ENCODE measurements at places on chromosomes 3 and 15.
A peak's percentile ranks its signal among the peaks of the same experiment; 100 is the strongest.

DNA sequence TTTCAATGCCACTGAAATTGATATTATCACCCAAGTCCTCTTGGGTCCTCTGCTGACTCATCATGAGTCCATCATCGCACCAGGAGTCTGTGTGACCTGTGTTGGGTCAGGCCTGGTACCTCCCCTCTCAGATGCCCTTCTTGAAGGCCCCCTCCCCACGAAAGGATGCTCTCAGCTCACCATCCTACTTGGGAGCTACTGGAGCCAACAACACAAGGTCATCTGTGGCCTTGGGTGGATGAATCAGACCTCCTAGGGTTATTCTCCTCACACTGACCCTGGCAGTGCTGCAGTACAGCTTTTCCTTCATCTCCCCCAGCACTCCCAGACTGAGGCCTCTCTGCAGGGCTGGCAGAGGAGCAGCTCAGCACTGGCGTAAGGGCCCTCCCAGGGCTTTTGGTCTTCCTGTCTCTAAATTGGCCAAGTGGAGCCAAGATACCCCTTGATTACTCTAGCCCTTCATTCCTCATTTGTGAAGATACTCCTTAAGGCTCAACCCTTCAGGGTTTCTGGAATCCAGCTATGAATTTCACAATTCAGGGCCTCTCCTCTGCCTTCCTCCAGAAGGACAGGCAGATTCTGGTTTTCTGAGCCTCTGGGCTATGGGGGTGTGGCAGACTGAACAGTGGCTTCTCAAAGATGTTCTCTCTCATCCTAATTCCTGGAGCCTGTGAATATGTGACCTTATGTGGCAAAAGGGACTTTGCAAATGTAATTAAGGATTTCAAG is 80.7 kb upstream of the GSK3B start:
- DNase-seq = no peak

- DNase-seq = no peak
These were observed 236.1 kb downstream of the NEK10 start for GRCh38 chr3:27133060-27133459.

DNA sequence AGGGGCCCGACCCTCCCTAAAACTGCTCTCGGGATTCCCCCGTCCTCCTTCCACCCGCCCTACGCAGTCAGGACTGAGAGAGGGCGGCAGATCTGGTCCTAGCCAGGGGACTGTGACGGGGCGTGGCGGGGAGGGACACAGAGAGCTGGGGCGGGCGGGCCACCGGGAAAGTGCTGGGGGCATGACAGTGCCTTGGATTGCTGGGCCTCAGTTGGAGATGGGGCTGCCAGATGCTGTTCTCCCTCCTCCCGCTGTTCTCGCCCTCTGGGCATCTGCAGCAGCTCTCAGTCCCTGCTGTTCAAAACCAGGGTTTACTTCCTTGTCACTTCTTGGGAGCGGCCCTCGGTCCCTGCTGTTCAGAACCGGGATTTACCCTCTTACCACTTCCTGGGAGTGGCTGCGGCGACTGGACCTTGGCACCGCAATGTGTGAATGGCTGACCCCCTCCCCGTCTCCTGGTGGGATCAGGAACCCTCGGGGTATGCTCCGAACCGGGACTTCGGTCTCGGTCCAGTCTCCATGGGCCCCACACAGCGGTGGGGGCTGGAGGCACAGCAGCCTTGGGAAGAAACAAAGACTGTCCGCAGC is 1.8 kb upstream of the RPP25 start:
- no peak for DNase-seq

DNA sequence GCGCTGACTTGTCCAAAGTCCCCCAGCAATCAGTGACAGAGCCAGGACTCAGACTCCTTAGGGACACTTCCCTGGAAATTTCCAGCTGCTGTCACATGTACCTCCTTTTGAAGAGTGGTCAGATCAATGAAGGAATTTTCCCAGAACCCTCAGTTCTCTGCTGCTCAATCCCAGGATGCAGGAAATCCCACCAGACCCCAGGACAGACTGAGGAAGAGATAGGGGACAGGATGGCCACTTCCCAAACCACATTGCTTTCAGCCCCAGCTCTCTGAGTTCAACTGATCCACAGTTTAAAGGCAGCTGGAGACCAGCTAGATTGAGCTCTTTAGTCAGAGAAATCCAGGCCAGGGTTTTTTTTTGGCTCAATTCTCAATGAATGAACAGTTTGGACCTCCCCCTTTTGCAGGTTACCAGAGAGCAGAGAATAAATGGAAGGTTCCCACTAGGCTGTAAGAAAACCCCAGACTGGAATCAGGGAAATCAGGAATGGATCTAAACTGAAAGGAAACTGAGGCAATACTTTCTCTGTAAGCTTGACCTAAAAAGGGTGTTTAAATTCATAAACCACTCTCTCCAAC is 1.5 kb downstream of the CYP1A1 start:
- peak; percentile 90 for DNase-seq

- no peak for DNase-seq
These were observed 48.3 kb downstream of the CCDC12 start for GRCh38 chr3:46928282-46928681.

DNA sequence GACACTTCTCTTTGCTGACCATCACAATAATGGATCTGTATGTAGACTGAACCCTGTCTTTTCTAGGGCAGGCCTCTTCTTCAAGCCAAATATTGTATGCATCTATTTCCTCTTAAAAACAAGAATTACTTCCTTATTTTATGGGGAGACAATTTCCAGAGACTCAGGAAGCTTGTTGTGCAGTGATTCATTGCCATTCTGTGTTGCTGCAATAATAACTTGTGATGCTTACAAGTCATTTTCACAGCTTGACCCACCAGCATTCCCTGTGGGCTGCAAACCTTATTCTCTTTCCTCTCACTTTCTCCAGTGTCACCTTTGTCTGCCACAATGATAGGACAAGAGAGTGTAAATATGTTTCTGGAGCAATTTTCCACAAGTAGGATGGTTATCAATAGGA is 276.7 kb upstream of the SGO1 start:
- no peak for DNase-seq

- DNase-seq = no peak
These were observed 348.4 kb upstream of the IL12A start for GRCh38 chr3:159640225-159640624.

GRCh38 chr3:171056528-171056927 is 30.0 kb upstream of the SLC2A2 start:
- no peak for DNase-seq

DNA sequence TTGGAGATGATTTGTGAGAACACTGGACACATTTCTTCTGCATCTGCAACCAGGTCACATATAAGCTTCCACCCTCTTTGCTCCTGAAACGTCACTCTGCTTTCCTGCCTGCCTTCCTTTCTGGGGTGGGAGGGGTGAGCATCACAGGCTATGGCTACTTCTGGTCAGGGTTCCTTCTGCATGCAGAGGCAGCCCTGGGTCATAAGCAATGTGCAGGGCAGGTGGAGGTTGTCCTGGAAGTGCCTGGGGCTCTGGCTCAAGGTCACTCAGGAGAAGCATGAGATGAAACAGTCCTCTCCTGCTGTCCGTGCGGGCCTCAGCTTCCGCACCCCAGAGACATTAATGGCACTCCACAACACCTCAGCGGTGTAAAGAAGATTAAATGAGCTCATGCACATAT is 15.1 kb downstream of the SLC6A20 start:
- DNase-seq = no peak

- no peak for DNase-seq
These were observed 66.2 kb downstream of the SCN11A start for GRCh38 chr3:38985581-38985980.

DNA sequence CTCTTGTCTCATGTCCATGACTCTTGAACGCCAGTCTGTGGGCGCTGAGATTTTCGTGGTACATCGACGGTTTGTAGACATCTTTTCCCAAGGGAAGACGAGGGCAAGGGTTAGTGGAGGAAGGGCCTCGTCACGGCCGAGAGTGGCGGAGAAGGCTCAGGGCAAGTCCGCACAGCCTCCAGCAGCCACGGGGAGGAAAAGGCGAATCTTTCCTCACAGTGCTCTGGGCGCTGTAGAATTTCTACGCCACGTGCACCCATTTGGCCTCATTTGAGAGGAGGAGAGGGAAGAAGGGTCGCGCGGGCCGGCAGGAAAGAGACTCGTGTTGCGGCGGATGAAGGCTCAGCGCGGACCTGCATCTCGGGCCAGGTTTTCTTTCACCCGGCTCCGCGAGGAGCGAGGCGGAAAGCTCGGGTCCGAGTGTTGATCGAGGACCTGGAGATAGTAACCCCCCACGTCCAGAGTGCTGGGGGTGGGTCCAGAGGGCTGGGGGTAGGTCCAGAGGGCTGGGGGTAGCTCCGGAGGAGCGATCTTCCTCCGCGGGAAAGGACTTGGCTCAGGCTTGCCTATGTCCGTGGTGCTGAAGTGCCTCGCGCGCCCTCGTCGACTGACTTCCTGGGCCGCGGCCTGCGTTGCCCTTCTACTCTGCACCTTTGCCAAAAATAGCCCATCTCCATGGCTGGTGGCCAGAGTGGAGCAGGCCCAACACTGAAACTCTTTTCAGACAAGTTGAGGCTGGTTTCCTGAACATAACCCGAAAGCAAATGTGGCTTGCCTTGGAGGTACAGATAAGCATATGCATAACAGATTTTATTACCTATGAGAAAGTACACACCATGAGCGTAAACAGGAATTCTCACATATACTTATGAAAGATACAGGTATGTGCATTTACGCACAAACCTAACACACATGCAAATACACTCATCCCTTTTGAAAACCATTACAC is 1.1 kb downstream of the SLC35G2 start:
- DNase-seq = peak; percentile 10

DNA sequence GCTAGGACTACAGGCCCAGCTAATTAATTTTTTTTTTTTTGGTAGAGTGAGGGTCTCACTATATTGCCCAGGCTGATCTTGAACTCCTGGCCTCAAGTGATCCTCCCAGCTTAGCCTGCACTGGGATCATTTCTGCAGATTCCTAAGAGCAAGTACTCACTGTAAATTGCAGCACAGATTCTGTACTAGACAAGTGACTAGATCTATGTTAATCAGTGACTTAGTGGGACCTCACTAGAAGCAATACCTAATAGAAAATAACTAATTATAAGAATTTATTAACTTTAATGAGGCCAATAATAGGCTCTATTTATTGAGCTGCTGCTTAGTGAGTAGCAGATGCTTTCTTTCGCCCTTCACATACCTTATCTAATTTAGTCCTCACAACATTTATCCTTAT is 10.6 kb upstream of the UTS2B start:
- no peak for DNase-seq

- no peak for DNase-seq
These were observed 295.2 kb downstream of the VGLL3 start for GRCh38 chr3:86695752-86696151.

- no peak for DNase-seq
These were observed 297.3 kb upstream of the PROK2 start for GRCh38 chr3:72082186-72082715.

- no peak for DNase-seq
These were observed 688.6 kb downstream of the DIPK2A start for GRCh38 chr3:144660186-144660585.

- DNase-seq = no peak
These were observed 67.0 kb upstream of the TNFAIP8L3 start for GRCh38 chr15:51161491-51162220.

DNA sequence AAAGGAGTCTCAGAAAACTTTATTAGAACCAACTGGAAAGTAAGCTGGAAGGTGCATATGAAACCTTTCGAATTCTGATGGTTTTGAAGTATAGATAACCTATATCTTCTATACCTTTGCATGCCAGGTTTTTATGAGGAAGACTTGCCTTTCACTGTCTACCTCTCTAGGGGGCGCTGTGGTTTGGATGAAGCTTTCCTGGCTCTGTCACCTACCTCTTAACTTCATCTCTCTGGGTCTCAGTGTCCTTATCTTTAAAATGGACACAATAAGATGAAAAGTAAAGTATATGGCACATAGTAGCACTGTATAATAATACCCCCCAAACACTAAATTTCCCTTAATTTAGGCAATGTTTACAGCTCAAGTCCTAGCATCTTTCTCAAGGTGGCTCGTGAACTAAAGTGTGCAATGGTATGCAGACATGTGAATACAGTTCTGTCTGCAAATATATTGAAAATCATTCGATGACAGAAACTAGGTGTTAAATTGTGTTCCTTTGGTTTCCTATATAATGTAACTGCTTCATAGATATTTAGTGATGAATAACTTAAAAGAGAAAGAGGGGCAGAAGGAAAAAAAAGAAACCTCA is 314.3 kb downstream of the CHST2 start:
- no peak for DNase-seq

DNA sequence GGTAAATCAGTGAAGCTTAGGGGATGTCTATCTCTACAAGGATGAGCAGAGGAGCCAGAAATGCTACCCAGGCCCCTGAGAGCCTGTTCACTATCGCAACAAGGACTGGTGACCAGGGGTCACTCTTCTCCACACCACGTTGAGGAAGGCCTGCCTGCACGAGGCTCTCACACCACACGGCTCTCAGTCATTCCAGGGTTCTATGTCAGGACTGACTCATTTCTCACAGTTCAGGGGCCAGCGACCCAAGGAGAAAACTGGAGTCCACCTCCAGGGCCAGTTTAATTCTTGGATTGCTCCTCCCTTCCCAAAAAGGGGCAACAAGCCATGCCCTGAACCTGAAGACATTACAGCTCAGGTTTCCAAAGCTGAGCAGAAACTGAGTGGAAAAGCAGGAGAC is 33.9 kb downstream of the ANP32A start:
- DNase-seq = no peak

DNA sequence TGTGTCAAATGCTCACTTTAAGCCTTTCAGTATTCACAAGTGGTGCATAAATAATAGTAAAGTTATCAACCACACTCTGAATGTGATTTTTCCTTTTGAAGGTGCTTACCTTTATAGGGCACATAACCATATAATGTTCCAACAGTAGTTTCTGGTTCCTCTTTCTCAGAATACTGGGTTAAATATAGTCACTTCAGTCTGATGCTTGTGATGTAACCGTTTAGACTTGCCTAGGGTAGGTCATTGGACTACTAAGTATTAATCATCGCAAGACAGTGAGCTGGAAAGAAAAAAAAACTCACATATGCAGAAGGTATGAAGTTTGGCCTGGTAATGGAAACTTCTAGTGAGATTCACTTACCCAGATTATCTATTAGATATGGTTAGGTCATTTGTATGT is 1.9 kb downstream of the KBTBD8 start:
- no peak for DNase-seq

- DNase-seq = no peak
These were observed 167.0 kb upstream of the ANKRD28 start for GRCh38 chr3:15964605-15965442.

GRCh38 chr3:116067326-116067725 is 378.0 kb downstream of the LSAMP start:
- no peak for DNase-seq
